ENCODE measurements at places on chromosomes 13 and 19. TPM values are rescaled to one million over a fixed set of nuclear protein-coding genes. Genes with fewer than 3 reads are reported as not detected.
A peak's percentile ranks its signal among the peaks of the same experiment; 100 is the strongest.

DNA sequence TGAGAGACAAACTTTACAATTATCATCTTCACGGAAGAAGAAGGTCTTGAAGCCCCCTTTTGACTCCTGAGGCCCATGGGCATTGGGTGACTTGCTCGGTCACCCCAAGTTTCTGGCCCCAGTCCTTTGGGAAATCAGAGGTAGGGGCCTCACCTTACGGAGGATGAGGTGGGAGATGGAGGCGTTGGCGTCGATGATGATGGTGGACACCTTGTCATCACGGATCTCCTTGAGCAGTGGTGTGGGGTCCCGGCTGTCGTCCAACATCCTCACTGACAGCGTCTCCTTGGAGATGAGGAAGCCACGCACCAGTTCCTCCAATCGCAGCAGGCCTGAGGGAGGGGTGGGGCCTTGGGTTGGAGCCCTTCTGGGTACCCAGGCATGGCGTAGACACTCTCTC lies 10.8 kb downstream of the GRIK5 start:
- no peak for DNase-seq

DNA sequence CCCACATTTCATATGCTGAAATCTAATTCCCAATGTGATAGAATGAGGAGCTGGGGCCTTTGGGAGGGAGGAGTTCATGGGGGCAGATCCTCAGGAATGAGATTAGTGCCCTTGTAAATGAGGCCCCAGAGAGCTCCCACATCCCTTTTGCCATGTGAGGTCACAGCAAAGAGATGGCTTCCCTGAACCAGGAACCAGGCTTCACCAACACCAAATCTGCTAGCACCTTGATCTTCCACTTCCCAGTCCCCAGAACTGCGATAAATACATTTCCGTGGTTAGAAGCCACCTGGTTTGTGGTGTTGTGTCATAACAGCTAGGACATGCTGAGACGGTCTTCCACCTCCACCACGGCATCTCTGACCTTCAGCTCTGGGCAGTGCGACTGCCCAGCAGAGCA lies 62.1 kb downstream of the ING1 start:
- no peak for DNase-seq

DNA sequence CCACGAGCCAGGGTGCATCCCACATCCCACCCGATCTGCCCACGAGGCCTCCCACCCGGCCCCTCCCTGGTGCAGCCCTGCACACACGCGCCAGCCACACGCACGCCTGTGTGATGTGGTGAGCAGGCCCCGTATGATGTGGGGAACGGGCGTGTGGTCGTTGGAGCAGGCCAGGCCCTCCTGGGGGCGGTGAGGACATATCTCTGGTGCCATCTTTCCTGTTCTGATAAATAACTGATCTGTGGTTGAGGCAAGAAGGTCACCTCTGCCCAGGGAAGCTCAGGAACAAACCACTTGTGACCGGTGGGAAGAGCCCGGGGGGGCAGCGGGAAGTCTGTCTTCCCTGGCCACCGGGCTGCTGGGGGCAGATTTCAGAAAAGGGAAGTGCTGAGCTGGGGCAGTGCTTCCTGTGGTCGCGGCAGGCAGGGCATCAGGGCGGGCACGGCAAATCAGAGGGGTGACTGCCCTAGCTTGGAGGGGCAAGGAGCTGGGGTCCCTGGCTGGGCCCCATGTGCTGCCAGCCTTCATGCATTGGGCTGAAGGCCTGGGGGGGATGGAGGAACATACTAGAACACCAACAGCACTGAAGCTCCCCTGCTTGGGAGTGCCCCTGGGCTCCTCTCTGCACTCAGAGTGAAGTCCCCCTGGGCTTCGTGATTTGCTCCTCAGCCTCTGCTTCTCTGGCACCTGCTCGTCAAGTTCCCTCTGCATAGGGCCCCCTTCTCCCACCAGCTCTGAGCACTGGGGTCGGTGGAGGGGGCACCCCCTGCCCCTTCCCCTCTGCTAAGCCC lies 35.2 kb upstream of the SLC7A10 start:
- no peak for DNase-seq

- no peak for DNase-seq
Measured at GRCh38 chr19:46785054-46785979, 3.1 kb downstream of the SLC1A5 start.

GRCh38 chr19:29060813-29061364 lies 152.1 kb downstream of the UQCRFS1 start:
- DNase-seq: no peak

- no peak for DNase-seq
Measured at GRCh38 chr13:66212511-66212910, 1017.6 kb downstream of the PCDH9 start.

- DNase-seq: no peak
Measured at GRCh38 chr19:33390908-33391630, 17.6 kb downstream of the CEBPG start.

DNA sequence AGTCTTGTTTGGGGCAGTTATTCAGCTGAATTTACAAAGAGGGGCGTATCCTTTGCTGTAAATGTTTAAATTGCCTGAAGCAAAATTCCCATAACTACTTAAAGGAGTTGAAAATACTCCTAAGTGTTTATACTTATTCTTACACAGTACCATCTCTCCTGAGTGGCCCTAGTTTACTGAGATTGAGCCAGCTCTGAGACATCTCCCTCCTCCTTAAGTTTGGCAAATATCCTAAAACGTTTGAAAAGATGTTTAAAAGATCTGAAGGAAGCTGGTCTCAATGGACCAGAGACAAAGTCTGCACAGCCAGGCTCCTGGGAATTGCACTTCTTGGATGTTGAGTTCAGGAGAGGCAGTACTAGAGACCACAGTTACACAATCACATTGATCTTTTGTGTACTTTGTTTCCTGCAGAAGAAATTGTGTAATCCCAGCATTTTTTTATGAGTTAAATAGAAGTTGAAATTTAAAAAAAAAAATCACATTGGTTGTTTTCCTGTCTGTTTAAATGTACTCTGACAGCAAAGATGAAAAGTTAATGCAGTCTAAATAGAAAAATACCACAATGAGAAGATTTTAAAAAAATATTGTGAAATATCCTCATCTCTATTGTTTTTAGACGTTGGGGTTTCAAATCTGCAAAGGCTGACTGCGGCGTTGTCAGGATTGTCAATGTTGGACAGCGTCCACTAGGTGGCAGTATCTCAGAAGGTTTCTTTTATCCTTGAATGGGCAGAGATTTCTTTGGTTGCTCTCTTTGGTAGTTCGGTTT lies 20.7 kb downstream of the TNFSF11 start:
- peak; percentile 63 for DNase-seq

- DNase-seq: peak; percentile 15
Measured at GRCh38 chr19:15532779-15533521, 24.6 kb downstream of the CYP4F22 start.

DNA sequence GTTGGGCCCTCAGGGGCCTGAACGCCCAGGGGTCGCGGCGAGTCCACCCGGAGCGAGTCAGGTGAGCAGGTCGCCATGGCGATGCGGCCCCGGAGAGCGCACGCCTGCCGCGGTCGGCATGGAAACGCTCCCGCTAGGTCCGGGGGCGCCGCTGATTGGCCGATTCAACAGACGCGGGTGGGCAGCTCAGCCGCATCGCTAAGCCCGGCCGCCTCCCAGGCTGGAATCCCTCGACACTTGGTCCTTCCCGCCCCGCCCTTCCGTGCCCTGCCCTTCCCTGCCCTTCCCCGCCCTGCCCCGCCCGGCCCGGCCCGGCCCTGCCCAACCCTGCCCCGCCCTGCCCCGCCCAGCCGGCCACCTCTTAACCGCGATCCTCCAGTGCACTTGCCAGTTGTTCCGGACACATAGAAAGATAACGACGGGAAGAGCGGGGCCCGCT lies at the start of gene CCNA1:
TSS of gene CCNA1 (plus strand) at position 390 of the 439 bp plus-strand sequence. CDS start 562 bp downstream, outside the sequence.
- no peak for DNase-seq

DNA sequence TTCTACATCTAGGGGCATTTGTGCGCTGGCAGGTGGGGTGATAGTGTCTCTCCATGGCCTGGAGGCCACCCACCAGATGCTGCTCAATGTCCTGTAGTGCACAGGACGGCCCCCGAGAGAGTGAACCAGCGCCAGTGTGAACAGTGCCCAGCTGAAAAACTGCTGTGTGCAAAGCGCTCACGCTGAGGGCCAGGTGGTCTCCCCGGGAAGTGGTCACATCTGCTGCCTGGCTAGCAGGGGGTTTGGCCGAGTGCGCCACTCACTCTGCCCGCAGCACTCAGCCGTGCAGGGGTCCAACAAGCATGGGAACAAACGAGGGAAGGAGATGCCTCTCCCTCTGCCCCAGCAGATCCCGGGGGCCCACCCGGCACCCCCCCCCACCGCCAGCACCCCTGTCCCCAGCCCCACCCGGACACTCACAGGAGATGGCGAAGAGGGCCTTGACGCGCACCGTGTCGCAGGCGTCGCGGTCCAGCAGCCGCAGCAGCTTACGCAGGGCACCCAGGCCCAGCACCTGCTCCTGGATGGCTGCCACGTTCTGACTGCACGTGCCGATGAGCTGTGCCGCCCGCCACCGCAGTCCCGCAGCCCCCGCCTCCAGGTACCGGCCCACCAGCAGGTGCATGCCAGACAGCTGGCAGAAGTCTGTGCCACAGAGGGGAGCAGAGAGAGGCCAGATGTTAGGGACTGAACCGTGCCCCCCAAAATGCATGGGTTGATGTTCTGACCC lies 5.8 kb downstream of the HSPBP1 start:
- no peak for DNase-seq

DNA sequence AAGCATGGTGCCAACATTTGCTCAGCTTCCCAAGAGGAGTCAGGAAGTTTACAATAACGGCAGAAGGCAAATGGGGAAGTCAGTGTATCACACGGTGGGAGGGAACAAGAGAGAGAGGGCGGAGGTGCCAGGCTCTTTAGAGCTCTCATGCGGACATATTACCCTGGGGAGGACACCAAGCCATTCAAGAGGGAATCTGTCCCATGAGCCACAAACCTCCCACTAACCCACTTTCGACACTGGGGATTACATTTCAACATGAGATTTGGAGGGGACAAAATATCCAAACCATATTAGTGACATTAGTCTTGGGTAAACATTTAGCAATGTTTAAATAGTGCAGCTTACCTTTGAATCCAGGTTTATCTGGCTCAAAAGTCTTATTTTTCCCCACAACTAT lies 69.9 kb downstream of the SLAIN1 start:
- DNase-seq: no peak

- DNase-seq: no peak
Measured at GRCh38 chr13:26509491-26509890, 48.0 kb upstream of the WASF3 start.

DNA sequence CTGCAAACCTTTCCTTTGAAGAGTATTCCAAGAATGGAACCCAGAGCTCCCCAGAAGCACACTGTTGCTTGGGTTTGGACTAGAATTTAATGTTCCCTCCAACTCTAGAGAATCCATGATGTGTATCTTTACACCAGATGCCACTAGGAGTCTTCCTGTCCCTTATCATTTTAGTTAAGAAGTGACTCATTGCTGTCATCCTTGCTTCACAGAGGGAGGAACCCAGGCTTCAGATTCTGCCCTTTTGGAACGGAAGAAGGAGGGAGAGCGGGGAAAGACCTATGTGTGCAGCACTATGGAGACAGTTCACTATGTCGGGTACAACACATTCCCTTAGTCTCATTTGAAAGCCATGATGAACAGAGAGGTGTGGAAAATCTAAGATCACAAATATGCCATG lies 2.1 kb upstream of the ATP12A start:
- DNase-seq: no peak

- no peak for DNase-seq
Measured at GRCh38 chr13:77907666-77908341, 10.8 kb downstream of the EDNRB start.

GRCh38 chr19:52896431-52897137 lies 851 bp downstream of the ZNF320 start:
- peak; percentile 29 for DNase-seq

DNA sequence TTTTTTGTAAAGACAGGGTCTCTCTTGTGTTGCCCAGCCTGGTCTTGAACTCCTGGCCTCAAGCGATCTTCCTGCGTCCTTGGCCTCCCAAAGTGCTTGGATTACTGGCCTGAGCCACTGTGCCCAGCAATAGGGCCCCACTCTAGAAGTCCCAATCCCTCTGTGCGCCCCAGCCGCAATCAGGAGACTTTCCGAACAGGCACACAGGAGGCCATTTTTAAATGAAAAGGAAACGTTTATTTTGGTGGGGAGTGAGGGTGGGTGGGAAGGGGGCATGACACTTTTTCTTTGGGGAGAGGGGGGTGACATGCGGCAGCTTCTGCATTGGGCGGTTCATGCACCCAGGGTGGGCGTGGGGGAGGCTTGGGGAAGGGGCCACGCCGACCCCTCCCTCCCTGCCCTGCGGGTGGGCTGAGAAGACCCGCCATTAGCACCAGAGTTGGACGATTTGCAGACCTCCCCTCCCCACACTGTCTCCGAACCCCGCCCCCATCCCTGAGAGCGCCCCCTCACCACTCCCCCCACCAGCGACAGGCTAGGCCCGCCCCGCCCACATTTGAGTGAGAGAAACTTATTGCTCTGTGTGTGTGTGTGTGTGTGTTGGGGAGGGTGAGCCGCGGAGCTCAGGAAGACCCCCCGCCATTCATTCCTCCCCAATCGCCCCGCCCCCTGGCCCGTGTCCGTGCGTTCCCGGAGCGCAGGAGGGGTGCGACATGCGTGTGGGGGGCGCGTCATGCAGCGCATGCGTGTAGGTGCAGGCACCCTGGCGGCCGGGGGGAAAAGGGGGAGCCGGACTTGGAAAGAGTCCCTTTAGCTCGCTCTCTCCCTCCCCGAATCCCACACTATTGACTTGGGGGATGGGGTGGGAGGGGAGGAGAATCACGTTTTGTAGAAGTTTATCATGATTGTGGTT lies 17.2 kb downstream of the KCNC3 start:
- no peak for DNase-seq

DNA sequence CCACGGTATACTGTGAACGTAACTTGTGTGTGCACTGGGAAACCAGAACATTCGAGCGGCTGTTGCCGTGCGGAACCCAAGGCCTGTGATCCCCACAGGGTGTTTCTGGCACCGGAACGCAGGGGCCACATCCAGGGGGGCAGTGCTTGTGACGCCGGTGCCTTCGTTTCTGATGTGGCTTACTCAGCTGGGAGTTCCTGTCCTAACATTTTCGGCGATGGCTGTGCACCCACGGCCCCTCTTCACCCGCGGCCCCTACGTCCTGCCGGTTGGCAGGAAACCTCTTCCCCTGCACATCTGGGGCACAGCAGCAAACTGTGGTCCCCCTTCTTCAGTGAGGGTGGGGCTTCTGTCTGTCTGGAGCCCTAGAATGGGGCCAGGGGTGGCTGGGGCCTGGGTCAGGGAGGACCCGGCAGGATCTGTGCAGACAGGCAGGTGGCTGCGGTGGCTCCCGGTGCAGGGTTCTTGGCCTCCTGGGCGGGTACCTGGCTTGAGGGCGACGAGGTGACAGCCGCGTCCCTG lies 26.2 kb downstream of the CSNK1G2 start:
- no peak for DNase-seq

- DNase-seq: no peak
Measured at GRCh38 chr19:56727677-56728076, 56.1 kb upstream of the ZNF835 start.

Gene ADM5
- total RNA-seq: 0.34 TPM

Gene LILRB5
- total RNA-seq: not detected

Gene DPF1
- total RNA-seq: 8.3 TPM

Gene CNMD
- total RNA-seq: not detected

Gene FCAR
- not detected for total RNA-seq

Gene PSG6
- total RNA-seq: 0.89 TPM

Gene CATSPERD
- not detected for total RNA-seq

Gene ZNF333
- 6.0 TPM for total RNA-seq

Gene USHBP1
- total RNA-seq: not detected

Gene ADGRE3
- not detected for total RNA-seq

Gene FLT3LG
- total RNA-seq: 5.2 TPM
